Fibroblast of pulmonary artery (primary cell): ENCODE measurements at places on chromosomes 5 and 9.

DNA sequence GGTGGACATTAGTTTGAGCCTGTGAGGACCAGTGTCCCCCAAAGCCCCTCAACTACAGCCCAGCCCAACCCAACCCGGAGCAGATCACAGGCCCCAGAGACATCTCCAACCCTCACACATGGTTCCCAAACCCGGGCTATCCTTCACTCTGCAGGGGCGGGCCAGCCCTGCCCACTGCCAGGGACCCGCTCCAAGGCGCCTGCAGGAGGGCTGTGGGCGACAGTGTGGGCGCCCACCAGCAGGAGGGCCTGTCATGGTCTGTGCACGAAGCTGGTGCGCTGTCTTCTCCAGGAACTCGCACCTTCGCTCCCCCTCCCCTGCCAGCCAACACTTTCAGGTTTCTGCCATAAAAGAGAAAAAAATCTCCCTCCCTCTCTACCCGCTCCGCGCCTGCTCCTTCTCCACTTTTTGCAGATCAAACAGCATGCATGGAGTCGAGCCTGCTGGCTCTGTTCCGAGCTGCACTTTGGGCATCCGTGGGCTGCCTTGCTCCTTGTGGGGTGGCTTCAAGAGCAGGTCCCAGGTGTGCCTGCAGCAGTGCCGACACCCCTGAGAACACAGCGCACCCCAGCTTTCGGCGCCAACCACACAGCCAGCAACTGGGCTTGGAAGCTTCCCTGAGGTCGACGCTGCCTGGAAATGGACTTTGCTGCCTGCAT, 133.7 kb upstream of the PPP1R26 start:
- no peak for DNase-seq

- no peak for DNase-seq
Observed at GRCh38 chr5:65128226-65128625, 353.5 kb downstream of the ADAMTS6 start.

DNA sequence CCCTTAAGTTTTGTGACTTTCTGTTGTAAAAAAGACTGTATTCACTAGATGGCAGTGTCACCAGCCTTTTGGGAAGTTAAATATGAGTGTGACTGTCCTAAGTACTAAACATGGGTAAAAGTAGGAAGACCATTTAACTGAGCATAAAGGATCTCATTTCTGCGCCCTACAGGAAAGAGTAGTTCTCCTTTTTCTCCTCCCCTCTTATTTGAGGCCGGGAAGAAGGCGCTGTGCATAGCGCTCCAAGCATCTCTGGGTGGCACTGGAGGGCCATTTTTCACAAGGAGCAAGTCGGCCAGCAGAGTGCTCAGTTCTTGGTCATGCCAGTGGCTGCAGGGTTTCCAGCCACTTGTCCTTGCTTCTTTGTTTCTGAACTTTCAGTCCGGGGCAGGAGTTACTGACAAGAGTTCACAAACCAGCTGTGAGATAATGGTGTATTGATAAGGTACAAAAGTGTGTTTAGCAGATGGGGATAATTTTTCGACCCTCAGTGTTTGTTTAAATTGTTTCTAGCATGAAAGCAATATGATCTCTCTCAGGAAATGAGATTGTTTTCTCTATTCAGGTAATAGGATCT, 227.6 kb upstream of the DMRT1 start:
- peak; percentile 92 for DNase-seq

DNA sequence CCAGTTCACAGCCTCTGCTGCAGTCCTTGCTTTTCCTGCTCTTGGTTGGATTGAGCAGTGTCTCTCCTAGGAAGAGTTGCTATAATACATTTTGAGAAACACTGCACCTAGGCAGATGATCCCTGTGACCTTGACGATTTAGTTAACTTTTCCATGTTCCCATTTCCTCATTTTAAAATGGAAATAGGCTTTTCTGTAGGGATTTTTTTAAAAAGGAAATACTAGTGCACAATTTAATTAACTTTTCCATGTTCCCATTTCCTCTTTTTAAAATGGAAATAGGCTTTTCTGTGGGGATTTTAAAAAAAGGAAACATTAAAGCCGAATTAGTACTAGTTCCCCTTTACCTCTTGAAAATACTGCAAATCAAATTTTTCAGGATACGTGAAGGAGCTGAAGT, 4.7 kb downstream of the ATP6V0E1 start:
- DNase-seq, result no peak

DNA sequence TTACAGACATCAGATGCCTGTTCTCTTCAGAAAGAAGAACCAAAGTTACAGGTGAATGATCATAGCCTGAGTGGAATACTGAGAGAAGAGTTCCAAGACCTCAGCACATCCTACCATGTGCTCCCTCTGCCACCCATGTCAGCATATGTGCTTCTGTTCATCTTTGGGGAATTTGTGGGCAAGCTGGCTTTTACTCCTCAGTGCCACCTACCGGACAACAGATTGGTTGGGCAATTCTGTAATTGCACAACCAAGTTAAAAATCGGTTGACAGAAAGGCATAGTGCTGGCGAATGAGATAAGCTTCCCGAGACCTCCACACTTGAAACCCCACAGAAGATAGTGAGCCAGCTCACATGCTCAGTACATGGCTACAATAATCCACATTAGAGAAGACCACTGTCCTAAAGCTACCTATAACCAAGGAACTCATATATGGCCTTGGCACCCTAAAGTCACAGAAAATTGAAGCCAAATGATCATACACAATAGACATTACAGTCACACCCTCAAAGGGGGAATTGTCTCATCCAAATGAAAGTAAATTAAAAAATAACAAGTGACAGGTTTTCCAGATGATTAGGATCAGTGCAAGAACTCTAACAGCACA, 1238.0 kb upstream of the NUDT12 start:
- no peak for DNase-seq

DNA sequence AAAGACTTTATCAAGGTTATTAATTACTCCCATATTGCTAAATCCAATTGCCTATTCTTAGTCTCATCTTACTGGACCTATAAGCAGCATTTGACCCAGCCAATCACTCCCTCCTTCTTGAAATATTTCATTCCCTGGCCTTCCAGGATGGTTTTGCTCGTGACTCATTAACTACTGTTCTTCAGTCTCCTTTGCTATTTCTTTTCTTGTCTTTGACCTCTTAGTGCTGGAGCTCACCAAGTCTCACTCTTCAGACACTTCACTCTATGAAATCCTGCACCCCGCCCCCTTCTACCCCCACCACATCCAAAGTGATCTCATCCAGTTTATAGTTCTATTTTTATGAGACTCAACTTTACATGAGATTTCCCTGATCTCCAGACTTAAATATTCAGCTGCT, 803.1 kb upstream of the WWC1 start:
- DNase-seq, result peak; percentile 2

- no peak for DNase-seq
Observed at GRCh38 chr5:127602896-127603844, 45.7 kb upstream of the CTXN3 start.

GRCh38 chr9:69400470-69400869, 75.5 kb downstream of the ENTREP1 start:
- no peak for DNase-seq

- DNase-seq, result peak; percentile 17
Observed at GRCh38 chr5:142902186-142902965, 132.2 kb downstream of the ARHGAP26 start.

DNA sequence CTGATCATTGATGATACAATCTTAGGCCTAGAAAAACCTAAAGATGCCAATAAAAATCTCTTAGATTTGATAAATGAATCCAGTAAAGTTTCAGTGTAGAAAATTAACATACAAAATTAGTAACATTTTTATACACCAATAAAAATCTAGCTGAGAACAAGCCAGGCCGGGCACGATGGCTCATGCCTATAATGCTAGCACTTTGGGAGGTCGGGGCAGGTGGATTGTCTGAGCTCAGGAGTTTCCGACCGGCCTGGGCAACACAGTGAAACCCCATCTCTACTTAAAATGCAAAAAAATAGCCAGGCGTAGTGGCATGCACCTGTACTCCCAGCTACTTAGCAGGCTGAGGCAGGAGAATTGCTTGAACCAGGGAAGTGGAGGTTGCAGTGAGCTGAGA, 84.4 kb downstream of the SLCO6A1 start:
- DNase-seq, result no peak

DNA sequence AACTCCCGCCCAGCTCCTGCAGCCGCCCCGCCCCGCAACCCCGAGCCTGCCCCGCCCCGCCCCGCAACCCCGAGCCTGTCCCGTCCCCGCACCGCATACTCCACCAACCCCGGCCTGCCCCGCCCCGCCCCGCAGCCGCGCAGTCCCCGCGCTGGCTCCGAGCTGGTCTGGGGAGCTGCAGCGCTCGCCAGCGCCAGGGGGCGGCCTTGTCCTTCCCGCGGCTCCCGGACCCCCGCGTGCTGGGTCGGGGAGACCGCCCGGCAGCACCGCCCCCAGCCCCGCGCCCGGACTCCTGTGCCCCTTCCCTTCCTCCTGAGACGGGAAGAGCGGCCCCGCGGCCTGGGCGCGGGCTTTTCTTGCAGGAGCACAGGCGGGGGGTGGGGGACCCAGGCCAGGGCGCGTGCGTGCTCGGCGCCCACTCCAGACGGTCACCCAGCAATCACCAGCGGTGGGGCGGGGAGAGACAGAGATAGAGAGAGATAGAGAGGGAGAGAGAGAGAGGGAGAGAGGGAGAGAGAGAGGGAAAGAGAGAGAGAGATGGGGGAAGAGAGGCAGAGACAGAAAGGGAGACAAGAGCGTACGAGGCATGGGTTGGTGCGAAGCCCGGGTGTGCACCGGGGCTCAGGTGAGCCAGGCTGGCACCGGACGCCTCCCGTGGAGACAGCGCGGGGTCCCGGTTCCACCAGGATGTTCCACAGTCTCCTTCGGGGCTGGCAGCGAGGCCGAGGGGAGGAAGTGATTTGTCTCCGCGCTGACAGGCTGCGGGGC, 14.7 kb upstream of the TMEM250 start:
- DNase-seq, result peak; percentile 19
